Activated CD8-positive, alpha-beta memory T cell treated with anti-CD3 and anti-CD28 coated beads for 1 hour (primary cell): ENCODE measurements at places on chromosomes 11 and 22.

GRCh38 chr11:116808262-116809175, 14.6 kb downstream of the APOA4 start:
- no peak for DNase-seq

- no peak for DNase-seq
Observed at GRCh38 chr11:75673977-75674582, 5.2 kb upstream of the MAP6 start.

DNA sequence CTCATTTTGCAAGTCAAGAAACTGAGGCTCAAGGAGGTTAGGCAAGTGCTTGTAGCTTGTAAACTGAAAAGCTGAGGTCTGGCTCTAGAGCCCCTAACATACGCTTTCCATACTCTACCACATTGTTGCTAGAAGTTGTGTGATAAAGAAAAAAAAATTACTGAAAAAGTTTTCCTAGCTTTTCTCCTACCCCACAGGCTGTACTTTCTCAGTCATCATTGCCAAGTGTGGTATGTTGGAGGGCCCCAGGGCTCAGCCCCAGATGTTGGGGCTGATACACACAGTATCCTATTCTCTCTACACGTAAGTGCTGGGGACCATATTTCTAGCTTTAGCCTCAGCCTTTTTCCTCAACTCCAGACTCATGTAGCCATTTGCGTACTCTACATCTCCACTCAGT, 16.0 kb downstream of the KREMEN1 start:
- DNase-seq = no peak

DNA sequence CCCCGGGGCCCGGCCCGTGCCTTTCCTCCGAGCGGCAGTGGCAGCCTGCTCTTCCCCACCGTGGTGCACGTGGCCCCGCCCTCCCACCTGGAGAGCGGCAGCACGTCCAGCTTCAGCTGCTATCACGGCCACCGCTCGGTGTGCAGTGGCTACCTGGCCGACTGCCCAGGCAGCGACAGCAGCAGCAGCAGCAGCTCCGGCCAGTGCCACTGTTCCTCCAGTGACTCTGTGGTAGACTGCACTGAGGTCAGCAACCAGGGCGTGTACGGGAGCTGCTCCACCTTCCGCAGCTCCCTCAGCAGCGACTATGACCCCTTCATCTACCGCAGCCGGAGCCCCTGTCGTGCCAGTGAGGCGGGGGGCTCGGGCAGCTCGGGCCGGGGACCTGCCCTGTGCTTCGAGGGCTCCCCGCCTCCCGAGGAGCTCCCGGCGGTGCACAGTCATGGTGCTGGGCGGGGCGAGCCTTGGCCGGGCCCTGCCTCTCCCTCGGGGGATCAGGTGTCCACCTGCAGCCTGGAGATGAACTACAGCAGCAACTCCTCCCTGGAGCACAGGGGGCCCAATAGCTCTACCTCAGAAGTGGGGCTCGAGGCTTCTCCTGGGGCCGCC, 11.9 kb downstream of the C22orf31 start:
- no peak for DNase-seq

- DNase-seq = no peak
Observed at GRCh38 chr22:31537019-31537535, 40.7 kb downstream of the SFI1 start.

GRCh38 chr11:95904009-95904650, 19.8 kb downstream of the MTMR2 start:
- DNase-seq = no peak

- no peak for DNase-seq
Observed at GRCh38 chr22:45284705-45285262, at the start of gene UPK3A. TSS of gene UPK3A (plus strand) at chr22:45284949. CDS start at chr22:45285014, 65 bp downstream.

- no peak for DNase-seq
Observed at GRCh38 chr11:109745996-109746625, 324.1 kb downstream of the C11orf87 start.

DNA sequence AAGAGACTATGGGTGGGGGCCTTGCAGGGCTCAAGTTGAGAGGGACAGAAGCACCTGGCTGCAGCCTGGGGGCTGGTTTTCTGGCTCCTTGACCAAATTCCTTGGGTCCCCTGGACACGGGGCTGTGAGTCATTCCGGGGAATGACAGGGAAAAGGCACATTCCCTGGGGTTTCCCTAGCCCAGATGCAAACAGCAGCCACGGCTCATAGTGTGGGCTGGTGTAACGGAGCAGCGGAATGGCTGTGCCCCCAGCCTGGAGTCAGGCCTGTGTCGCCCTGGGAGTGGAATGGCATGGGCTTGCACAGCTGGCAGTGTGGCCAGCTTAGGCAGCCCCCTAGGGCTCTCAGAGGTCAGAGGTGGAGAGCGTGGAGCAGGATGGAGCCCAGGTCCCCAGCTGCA, 77.6 kb upstream of the KCNQ1OT1 start:
- DNase-seq = no peak

DNA sequence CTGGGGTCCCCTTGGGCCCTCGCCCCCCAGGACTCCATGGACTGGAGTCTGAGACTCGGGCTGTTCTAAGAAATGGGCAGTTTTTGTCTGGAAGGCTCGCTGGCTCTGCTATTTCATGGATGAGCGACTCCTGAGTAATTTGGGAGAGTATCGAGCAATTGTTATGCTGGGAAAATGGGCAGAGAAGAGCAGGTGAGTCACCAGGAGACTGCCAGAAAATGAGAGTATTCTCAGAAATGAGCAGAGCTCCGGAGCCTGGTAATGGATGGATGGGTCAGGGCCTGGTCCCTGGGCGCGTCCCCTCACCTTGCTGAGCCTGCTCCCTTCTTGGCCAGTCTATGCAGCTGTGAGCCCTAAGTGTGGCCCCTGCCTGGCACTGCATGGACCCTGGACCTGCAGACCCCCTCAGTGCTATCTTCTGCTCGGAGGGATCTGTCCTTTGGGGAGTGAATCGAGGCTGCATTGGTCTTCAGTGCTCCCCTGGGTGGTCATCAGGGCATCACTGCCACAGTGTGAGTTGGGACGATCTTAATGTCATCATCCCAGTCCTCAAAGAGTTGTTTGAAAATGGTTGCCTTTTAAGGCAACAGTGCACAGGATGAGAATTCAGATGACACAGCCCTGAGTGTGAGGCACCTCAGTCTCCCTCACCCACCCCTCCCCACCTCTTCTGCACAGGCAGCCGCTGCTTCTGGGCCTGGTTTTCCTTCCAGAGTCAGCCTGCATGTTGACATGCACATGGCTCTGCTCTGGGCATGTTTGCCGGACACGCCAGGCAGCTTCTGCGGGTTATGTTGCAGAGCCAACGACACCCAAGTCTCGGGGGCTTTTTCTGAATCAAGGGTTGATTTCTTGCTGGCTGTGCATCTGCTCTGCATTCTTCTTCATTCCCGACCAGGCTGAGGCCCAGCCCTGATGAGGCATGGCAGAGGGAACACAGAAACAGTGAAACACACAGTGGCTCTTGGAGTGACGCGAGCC, 519.0 kb downstream of the TBC1D22A start:
- DNase-seq = no peak

DNA sequence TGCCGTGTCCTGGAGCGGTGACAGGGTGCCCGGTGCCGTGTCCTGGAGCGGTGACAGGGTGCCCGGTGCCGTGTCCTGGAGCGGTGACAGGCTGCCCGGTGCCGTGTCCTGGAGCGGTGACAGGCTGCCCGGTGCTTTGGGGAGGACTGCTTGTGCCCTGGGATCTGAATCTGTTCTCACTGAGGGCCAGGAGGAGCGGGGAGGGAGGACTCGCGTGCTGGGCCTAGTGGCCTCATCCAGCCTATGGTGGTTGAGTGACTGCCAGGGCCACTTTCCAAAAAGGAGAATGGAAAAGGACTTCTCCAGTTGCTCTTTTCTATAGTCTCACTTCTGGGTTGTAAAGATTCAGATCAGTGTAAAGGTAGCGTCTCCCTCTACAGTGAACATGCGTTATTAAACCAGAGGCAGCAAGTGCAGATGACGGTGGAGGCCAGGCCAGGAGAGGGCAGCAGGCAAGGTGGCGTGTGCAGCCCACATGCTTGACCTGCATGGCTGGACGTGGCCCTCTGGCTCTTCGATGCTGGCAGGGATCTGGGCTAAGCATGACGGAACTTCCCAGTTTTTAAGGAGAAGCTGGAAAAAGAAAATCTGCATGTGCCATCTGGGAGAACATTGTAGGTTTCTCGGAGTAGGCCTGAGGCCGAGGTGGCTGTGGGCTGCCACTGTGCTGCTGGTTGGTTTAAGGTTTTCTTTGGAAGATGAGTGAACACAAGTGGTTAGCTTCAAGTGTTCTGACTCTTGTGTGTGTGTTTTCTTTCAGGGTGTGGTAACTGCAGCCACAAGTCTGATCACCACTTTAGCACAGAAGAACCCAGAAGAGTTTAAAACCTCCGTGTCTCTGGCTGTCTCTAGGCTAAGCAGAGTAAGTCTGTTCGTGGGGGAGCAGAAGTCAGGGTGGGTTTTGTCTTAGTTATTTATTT, 55.0 kb downstream of the AP2A2 start:
- no peak for DNase-seq

- DNase-seq = no peak
Observed at GRCh38 chr22:42958937-42959336, 56.0 kb downstream of the PACSIN2 start.

GRCh38 chr11:132852361-132852760, 679.9 kb downstream of the OPCML start:
- no peak for DNase-seq

DNA sequence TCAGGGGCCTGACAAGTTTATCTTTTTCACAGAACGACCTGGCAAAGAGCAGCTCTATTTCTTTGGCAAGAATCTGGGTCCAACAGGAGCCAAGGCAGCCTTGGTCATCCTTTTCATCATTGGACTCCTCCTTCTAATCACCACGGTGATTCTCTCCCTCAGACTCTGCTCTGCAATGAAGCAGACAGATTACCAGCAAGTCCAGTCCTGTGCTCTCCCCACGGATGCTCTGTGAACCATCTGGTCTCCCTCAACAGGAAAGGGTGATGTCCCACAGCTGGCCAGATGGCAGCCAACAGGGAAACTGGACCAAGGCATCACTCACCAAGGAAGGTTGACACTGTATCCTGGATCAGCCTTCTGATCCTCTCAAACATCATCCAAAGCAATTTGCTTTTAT, 17.0 kb upstream of the PANX1 start:
- no peak for DNase-seq

GRCh38 chr11:2716376-2717095, 16.7 kb upstream of the KCNQ1OT1 start:
- DNase-seq = no peak
